Activated naive CD4-positive, alpha-beta T cell treated with anti-CD3 and anti-CD28 coated beads, Interleukin-2, amount 50 U/mL, for 16 hours (primary cell): ENCODE measurements at places on chromosomes 5 and 9.

DNA sequence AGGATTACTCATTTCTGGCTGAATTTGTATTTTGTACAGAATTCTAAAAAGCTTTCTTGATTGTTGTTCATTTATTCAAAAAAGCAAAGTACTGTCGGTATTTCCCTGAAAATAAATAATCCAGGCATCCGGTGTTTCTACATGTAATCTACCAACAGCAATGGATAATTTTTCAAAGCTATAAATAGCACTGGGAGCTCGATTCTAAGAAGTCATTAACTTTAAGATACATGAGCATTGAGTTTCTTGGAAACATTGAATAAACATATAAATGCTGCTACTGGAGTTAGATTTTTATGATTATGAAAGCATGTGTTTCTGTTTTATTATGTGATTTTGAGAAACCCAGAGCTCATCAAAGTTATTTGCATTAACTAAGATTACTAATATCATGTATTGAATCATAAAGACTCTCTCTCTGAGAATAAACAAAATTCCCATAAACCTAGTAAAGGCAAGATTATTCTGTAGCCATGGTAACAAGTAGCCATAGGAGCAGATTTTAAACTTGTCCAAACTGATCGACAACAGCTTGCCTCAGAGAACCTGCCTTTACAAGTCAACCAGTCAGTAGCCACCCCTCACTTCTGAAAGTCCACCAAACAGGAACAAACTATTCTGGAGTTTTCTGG, 197.0 kb downstream of the DRD1 start:
- DNase-seq: no peak

DNA sequence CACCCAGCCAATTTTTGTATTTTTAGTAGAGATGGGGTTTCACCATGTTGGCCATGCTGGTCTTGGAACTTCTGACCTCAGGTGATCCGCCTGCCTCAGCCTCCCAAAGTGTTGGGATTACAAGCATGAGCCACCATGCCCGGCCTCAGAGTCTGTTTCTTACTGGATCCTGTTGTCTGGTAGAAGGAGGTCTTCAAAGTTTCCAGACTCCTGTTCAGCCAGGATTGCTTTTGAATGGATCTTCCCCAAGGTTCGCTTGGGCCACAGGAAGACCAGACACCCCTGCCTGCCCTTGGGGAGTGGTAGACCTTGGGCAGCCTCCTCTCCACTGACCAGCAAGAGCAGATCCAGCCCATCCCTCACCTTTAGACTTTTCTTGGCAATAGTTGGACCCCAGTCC, 7.6 kb upstream of the LCN2 start:
- no peak for DNase-seq

DNA sequence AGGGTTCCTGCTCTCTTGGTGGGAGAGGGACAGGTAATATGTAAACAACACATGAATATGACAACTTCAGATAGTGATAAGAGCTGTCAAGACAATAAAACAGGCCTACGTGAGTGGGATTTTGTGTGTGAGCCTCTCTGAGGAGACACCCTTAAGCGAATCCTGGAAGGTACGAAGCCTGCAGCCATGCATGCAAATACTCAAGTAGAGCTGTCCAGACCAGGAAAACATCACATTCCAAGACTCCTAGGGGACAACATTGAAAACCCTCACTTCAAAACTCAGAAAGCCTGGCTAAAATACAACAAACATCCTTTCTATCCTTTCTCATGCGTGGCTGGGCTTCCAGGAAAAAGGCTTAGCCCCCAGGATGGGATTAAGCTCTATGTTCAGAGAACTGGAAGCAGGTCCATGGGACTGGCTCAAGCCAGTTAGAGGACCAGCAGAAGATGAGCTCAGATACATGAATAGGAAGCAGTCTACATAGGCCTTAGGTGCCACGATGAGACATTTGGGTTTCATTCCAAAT, 124.8 kb upstream of the IQGAP2 start:
- DNase-seq: no peak

DNA sequence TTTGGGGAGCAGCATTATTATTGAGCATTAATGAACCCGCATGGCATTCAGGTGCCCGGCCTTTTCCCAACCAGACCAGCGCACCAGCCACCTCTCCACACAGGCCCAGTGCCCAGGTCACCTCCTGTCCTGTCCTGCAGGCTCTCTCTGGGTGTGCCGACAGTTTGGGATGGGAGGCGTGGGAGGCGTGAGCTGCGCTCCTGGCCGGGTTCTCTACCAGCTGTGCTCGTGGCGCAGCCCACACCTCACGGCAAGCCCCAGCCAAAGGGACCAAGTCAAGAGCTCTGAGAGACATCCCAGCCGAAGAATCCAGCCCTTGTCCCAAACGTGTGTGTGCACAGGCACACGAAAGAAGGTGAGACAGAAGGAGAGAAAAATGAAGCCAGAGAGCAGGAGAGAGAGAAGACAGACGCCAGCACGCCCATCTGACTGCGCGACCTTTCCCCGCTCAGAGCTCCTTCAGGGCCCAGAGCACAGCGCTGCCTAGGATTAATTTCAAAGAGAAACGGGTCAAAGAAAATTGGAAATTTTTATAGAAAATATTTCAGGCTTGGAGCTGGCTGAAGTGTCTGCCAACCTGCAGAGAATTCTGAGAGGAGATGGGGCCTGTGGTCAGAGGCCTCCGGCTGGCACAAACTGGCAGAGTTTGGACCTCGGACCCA, 81.7 kb downstream of the ADAMTS2 start:
- peak; percentile 3 for DNase-seq
